GM23338 (cell line): ENCODE measurements at places on chromosomes 6 and 20. TPM values are rescaled to one million over a fixed set of nuclear protein-coding genes. Genes with fewer than 3 reads are reported as not detected.

GRCh38 chr6:16950302-16950701 lies 151.5 kb upstream of the STMND1 start:
- no peak for DNase-seq

GRCh38 chr6:159212028-159212427 lies 42.8 kb downstream of the FNDC1 start:
- no peak for DNase-seq

Gene EDEM2
- 20.7 and 25.3 TPM in 2 replicates for total RNA-seq

Gene HSPA12B
- 6.4 and 6.5 TPM in 2 replicates for total RNA-seq

Gene GGT7
- total RNA-seq = 23.6 and 24.9 TPM in 2 replicates
